Urinary bladder (tissue), 4 donors: ENCODE measurements at places on chromosomes 1 and 21. TPM values are rescaled to one million over a fixed set of nuclear protein-coding genes. Genes with fewer than 3 reads are reported as not detected.

DNA sequence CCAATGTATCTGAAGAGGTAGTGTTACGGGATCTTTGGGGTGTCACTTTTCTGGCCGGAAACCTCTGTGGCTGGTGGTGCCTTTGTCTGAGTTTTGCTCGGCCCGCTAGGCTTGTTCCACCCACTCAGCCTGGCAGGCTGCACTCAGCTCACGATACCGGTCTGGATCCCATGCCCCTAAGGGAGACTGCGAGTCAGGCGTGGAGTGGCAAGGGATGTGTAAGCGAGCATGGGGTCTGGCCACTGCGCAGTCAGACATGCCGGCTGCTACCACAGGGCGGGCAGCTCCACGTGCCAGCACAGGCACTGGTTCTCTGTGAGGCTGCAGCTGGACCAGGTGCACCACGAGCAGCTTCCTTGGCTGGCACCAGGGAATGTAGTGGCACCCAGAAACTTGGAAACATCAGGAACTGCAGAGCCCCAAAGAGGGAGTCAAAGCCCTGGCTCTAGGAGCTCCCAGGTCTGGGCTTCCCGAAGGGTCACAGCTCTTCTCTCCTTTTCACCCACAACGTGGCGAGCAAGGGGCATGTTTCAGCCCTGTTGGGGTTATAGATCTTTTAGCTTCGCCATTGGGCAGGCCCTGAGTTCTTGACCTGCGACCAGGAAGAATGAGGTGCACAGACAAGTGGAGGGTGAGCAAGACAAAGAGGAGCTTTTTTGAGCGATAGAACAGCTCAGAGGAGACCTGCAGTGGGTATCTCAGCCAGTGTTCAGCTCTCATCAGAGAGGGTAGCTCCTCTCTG is 23.8 kb upstream of the LRRC8C start:
- DNase-seq = no peak

DNA sequence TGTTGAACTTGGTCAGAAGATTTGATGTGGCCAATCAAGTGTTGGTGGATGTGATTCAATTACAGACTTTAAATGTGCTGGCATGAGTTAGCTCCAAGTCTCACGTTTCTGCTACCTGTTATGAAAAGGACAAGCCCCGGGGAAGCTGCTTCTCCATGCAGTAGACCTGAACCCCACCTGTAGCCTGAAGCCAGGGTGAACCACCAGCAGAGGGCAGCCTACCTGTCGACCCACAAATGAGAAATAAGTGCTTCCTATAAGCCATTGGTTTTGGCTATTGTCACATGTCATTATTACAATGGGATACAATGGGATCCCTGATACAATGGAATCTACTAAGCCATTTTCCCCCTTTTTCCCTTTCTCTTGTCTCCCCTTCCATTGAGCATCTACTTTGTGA is 230.2 kb downstream of the PRDM2 start:
- DNase-seq = no peak

DNA sequence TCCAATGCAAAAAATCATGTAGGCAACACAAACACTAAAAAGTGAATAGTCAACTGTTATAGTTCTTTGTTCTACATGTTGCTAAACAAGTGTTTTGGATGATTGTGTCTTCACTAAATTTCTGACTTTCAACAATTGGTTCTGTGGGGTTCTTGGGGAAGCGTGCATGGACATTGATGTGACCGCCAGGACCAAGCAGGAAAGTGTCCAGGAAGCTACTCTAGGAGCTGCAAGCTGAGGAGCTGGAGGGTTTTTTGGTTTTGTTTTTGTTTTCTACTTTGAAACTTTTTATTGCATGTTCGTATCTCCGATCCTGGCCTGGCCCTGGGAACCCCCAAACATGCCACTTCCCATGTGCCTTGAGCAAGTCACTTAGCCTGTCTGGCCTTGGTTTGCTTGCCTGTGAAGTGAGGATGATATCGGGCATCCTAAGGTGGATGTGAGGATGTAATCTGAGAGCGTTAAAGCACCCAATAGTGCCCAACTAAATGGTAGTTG is 8.0 kb downstream of the TMPRSS3 start:
- no peak for DNase-seq

- DNase-seq = no peak
Measured at GRCh38 chr1:8384577-8384976, 66.7 kb downstream of the SLC45A1 start.

DNA sequence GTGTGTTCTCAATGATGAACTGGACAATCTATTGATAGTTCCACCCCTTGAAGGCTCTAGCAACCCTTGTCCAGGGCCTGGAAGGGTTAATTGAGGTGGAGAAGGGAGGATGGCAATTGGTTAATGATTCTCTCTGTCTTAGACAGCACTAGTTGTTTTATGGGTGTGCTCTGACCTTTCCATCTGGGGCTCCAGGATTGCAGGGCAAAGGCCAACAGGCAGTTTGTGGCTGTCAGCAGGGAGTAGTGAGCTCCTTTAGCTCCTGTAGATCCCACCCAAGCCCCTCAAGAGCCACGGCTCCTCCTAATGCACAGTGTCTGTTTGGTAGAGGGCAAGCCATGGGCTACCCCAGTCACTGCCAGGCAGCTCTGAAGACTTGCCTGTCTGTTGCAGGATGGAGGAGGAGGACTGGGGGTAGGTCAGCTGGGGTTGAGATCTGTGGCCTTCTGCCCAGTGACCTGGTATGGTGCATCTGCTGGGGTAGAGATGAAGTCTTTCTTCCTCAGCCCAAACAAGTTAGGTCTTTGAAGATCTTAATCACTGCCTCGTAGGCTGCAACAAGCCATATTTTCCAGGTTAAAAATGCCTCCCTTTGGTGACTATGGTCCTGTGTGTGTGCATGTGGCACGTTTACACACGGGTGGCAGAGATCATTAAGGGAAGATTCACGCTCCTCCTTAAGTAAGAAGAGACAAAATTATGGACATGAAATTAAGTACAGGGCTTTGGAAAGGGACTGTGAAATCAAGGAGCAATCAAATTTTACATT is 7.7 kb downstream of the MROH7 start:
- DNase-seq = no peak

Gene NDUFS5
- polyA plus RNA-seq = 552 TPM

Gene NASP
- polyA plus RNA-seq = 115 TPM

- DNase-seq = no peak
Measured at GRCh38 chr1:193614817-193615216, 428.4 kb upstream of the B3GALT2 start.

Gene FAM3B
- 17.6 TPM for polyA plus RNA-seq

- DNase-seq = no peak
Measured at GRCh38 chr1:93828367-93828755, 50.6 kb downstream of the DNTTIP2 start.

GRCh38 chr1:59417406-59417805 is 120.5 kb downstream of the FGGY start:
- DNase-seq = no peak

DNA sequence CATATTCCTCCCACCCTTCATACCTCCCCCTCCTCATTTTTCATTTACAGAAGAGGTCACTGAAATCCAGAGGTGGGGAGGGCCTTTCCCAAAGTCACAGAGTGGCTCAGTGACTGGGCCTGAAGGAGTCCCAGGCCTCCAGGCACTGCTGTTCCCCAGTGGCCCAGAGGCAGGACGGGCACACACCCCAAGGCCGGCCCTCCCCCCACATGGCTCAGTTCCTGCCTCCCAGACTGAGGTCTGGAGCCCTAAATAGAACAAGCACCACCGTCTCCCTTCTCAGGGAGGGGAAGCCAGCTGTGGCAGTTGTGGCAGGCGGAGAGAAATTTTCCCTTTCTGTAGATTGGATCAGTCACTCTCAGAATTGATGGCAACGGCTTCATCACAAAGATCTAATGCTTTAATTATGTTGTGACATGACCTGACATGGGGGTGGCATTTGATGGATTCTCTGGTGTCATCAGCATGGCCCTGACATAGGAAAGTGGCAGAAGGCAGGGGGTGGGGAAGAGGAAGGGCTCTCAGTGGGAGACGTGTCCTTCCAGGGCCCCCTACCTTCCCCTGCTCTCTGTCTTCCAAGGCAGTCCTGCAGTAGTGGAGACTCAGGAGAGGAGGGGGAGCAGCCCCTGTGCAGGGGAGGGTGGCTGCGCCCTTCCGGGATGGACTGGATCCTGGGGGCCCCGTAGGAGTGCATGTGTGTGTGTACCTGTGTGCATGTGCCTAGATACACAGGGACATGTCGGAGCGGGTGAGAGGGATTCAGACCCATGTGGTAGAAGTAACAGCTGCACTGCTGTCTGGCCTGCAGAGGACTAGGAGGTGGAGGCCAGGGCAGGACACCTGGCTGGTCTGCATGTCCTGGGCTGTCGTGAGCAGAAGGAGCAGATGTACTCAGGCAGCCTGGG is 41.2 kb upstream of the FOXO6 start:
- DNase-seq = no peak

DNA sequence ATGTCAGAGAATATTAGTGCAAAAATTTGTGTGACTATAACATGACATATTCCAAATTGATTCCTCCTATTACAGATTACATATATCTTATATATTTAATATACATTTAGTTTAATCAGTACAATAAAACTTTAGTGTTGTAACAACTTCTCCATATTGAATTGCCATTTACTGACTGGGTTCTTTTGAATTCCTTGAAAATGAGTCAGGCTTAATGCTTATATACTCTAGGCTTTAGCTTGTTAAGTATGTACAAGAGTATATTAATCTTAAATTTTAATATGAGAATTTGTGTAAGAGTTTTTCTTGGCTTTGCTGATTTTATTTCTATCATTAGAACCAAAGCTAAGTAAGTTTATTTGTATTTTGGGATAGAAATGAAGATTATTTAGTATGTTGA is 40.3 kb downstream of the XPR1 start:
- DNase-seq = no peak

Gene KCNK2
- 5.2 TPM for polyA plus RNA-seq

DNA sequence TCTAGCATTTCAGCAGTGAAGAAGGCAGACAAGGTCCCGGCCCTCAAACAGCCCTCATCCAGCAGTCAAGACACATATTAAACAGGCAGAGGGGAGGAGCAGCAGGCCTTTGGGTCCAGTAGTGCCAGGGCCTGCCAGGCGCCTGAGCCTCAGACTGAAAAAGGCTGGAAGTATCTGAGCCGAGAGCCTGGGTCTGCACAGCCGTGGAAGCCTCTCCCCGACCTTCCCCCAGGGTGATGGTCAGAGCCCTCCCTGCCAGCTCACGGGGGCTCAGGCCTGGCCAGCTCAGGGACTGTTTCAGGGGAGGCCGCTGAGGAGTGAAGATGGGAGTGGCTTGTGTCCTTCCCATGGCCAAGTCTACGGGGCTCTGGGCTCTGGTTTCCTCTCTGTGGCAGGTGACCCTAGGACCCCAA is 565.2 kb downstream of the PTPRU start:
- DNase-seq = no peak

DNA sequence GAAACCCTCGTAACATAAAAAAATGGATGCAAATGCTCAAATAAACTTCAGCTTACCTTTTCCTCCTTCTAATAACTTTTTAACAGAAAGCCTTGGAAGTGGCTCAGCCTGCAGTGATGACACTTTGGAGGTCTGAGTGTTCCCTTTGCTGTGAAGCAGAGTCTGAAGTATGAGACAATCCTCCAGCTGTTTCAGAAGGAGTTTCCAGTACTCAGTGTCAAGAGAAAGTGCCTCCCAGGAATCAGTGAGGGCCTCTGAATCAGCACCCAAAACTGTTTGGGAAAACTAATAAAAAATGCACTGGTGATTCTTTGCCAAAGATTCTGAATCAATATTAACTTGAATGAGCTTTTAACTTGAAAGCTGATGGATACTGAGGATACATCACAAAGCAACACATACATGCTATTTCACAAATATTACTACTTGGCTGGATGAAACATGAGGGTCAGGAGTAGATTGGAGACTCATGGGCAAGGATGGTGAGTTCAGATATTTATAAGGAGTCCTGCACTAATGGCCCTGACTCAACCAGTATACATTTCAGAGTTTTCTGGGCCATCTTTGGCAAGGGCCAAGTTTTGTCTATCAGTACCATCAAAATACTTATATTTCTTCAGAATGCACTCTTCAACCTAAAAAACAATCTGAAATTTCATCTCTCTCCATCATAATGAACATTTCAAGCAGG is 77.0 kb downstream of the IARS2 start:
- no peak for DNase-seq

DNA sequence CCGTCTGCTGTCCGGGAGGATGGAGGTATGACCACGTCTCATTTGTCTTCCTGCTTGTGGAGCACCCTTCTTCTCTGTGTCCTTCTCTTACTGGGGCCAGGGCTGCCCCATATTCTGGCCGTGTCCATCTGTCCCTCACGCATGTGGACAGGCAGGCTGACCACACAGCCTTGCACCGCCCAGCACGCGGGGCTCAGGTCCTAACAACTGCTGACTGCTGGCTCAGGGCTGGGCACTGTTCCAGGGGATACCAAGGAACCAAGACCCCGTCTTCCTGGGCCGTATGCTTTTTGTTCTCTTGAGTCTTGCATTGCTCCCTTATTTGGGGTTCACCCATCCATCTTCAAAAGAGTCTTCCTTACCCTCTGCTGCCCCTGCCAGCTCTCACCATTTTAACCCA is 17.5 kb upstream of the SPSB1 start:
- DNase-seq = no peak

DNA sequence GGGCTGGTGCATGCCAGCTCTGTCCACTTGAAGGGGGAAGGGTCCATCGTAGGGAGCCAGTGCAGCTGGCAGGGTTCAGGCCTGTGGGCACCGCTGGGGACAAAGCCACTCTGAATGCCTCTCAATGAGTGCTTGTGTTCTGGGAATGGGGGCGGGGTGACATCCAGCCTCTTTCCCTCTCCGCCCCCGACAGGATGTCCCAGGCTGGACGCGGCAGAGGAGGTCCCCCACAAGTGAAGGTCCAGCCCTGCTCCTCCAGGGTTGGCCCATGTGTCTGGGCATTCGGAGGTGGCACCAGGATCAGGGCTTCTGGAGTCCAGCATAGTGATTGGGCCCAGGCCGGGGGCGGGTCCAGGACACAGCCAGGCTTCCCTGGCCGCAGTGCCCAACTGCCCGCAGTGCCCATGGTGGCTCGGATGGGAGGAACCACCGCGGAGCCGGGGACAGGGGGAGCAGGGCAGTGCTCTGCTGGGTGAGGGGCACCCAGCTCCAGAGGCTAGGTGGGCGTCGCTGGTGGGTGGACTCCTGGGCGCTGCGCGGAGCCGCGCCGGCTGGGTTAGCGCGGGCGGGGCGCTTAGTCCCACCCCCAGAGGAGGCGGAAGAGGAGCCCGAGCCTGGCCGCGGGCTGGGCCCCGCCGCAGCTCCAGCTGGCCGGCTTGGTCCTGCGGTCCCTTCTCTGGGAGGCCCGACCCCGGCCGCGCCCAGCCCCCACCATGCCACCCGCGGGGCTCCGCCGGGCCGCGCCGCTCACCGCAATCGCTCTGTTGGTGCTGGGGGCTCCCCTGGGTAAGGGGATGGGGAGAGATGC is at the start of gene SHISA4:
TSS of gene SHISA4 (plus strand) at position 617 of the 808 bp plus-strand sequence. CDS start at position 714, 97 bp downstream.
- no peak for DNase-seq

GRCh38 chr1:155962599-155963211 is 15.6 kb downstream of the ARHGEF2 start:
- no peak for DNase-seq

Gene TMEM51
- 21.5 TPM for polyA plus RNA-seq

Gene LRRC38
- polyA plus RNA-seq = 0.98 TPM

DNA sequence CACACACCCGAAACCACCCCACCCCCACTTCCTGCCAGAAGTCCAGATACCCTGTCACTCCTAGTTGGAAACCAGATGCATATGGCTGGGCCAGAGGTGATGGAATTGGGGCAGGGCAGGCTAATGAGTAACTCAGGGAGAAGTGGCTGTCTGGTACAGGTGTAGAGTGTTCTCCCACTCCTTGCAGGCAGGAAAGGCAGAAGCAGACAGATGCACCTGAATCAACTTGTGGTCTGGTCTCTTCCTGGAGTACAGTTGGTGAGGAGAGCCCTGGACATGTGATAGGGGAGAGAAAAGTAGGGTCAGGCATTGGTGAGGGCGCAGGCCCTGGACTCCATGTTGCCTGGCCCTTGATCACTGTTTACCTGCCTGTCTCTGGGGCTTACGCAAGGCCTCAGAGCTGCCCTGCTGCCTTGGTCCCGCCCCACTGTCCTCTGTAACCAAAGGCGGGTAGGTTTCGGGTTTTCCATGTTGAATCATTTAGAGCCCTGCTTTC is 2.5 kb downstream of the CGN start:
- no peak for DNase-seq
